ENCODE measurements at places on chromosomes 1 and 21. TPM values are rescaled to one million over a fixed set of nuclear protein-coding genes. Genes with fewer than 3 reads are reported as not detected.

CLCA1 gene
- not detected for total RNA-seq

DNA sequence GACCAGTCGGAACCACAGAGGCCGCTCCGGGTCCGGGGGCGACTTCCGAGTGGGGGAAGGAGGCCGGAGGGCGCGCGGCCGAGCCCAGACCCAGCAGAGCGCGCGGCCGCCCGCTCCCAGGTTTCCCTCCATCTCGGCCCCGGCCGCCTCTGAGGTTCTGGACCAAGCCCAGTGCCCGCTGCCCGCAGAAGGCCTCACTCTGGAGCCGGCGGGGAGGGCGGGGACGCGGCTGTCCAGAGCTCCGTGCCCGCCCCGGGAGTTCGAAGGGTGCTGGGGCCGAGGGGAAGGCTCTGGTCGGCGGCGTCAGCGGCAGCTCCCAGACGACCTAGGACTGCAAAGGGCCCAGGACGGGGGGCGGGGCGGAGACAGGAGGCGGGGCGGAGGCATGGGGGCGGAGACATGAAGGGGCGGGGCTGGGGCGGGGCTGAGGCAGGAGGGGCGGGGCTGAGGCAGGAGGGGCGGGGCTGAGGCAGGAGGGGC, 48.0 kb upstream of the SLC19A1 start:
- peaks cover 16% of the 10 kb centered on the region for H3K36me3 ChIP-seq
- H3K4me3 ChIP-seq: no peak overlapping the region
- H3K4me1 ChIP-seq: no peaks in the 10 kb centered on the region
- DNase-seq: peak; percentile 74

DNA sequence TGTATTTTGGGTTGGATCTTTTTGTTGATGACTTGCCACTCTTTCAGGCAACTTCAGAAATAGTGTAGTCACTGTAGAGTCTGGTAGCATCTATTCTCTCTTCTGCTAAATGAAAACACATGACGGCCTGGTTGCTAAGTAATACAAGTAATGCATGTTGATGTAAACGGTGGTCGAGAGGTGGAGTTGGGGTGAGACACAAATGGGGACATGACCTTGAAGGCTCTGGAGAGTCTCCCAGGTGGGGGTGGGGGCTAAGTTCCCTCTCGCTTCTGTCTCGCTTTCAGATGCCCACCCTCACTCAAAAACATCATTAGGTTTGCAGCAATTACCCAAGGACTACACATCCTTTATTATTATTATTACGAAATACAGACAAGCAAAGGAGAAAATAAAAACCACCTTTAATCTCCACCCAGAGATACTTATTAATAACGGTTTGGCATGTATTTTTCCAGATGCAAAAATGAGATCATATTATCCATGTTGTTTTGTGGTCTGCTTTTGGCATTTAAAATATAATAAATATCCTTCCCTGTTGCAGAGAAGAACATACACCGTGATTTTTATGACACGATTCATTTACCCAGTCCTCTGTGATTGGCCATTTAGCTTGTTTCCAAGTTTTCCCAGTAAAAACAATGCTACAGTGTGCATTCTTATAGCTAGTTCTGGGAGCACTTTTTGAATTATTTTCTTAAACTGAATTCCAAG, 138.1 kb downstream of the MIS18A start:
- peaks cover 6% of the 10 kb centered on the region for H3K36me3 ChIP-seq
- peaks cover 8% of the 10 kb centered on the region for H3K4me1 ChIP-seq
- no peak overlapping the region for H3K4me3 ChIP-seq
- no peak overlapping the region for H3K27ac ChIP-seq

GRCh38 chr1:159941591-159942560, 3.5 kb downstream of the IGSF9 start:
- no peaks in the 10 kb centered on the region for H3K36me3 ChIP-seq
- H3K4me1 ChIP-seq: peaks cover 7% of the 10 kb centered on the region
- peak overlapping the region; percentile 45 for H3K27ac ChIP-seq
- no peak for DNase-seq
- peaks cover 16% of the 10 kb centered on the region for H3K27me3 ChIP-seq

DNA sequence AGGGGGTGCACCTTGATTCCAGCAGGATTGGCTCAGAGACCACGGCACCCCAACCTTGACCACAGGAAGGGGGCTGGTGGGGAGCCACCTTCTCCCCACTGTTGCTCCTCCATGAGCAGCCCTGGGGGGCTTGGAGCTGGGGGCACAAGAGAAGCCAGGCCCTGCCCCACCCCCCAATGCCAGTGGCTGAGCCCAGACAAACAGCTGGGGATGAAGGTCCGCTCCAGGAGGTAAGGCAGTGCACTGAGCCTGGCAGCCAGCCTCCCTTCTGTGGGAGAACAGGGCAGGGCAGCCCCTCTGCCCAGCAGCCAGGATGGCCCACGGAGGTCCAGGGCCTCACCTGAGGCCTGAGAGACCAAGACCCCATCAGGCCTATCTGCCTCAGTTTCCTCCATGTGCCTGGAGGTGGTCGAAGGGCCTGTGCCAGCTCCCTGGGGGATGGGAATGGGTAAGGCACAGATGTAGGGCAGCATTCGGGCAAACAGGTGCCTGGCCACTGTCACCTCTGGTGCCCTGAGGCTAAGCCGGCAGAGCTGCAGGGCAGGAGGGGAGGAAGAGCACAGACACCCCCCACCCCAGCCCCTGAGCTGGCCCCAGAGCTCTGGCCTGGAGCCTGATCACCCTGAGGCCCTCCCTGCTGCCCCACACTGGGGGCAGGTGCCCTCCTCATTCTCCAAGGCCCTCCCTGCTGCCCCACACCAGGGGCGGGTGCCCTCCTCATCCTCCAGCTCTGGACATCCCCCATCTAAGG, 7.1 kb downstream of the ITGB2 start:
- DNase-seq: no peak
- H3K36me3 ChIP-seq: no peaks in the 10 kb centered on the region
- H3K27ac ChIP-seq: no peak overlapping the region
- H3K27me3 ChIP-seq: peaks cover 7% of the 10 kb centered on the region
- H3K4me3 ChIP-seq: no peak overlapping the region
